ENCODE measurements at places on chromosomes 1 and 21.
A peak's percentile ranks its signal among the peaks of the same experiment; 100 is the strongest.

GRCh38 chr21:32537569-32537881 lies 47.8 kb downstream of the TCP10L start:
- no peak for DNase-seq

- no peak for DNase-seq
These were observed 69.7 kb upstream of the WNT4 start for GRCh38 chr1:22212400-22213233.

DNA sequence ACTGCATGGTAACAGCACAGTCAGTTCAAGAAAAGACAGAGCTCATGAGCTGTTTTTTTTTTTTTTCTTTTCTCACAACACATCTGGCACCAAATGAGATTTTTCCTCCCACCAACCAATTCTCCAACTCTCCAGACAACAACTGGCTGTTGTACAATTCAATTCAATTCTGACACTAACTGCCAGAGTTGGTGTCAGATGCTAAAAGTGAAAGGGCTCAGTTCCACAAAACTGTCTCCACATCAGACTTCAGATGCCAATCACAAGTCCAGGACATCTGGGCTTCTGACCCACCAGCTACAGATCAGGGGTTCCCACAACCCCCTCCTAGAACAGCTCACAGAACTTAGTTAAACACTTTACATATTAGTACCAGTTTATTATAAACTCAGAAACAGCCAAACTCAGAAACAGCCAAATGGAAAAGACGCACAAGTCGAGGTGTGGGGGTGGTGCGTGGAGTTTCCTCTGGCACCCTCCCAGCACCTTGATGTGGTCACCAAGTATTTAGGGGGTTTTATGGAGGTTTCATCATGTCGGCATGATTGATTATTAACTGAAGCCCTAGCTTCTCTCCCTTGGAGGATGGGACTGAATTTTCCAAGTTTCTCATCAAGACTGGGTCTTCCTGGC lies 39.2 kb upstream of the LRRC8D start:
- peak; percentile 46 for DNase-seq

DNA sequence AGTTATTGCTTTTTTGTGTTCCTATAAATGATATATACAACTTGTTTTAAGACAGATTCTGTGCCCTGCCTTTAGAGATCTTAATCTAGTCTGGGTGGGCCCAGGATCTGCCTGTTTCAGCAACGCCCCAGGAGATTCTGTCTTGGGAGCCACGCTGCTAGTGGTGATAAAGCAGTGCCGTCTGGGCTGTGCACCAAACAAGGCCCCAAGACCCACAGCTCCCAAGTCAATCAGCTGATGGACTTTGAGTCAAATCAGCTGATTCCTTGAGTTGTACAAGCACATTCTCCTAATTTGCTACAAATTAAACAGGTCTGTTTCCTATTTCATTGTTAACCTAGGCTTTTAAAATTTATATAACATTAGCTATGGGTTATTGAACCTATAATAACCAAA lies 15.7 kb upstream of the SLC44A3 start:
- no peak for DNase-seq

GRCh38 chr1:103538226-103538625 lies 12.7 kb downstream of the RNPC3 start:
- DNase-seq, result no peak

- no peak for DNase-seq
These were observed 28.1 kb downstream of the DNASE2B start for GRCh38 chr1:84426376-84426775.

DNA sequence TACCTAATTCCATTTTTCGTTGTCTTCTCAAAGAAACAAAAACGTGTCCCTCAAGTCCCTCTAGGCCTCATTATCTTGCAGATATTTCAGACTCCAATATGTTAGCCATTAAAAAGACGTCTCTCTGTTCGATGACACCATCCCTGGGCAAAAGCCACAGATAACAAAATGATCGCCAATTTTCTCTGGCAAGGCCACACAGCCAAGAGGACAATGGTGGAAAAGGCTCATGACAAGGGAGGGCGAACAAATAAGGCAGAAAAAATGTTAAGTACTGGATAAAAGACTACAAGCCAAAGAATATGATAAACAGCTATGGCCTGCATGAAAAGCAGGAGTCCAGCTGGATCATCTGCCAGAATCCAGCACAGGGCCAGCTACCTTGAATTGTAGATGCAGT lies 82.9 kb downstream of the TBX15 start:
- DNase-seq, result no peak

DNA sequence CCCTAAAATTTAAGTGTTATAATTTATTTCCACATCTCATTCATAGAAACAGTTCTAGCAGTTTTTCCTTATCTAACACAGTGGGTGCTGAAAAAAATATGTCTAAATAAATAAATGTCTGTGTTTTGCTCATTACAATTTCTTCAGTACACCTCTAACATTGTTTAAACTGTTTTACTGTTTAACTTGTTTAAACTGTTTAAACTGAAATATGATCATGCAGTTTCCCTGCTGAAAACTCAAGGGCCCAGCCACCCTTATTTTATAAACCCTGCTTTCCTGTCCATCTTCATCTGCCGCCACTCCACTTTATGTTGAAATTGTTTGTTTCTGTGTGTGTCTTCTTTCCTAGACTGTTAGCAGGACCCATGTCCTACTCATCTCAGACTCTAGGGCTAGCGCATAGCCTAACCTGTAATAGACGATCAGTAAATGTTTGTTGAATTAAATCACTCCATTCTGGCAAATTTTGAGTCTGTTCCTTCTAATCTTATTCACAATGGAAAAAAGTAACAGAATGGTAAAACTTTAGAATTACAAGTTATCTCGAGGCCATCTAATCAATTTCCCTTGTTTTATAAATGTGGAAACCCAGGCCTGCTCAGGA lies 9.4 kb upstream of the PIK3C2B start:
- DNase-seq, result no peak

- DNase-seq, result no peak
These were observed 282.6 kb upstream of the DPYD start for GRCh38 chr1:98203466-98203865.

- DNase-seq, result no peak
These were observed 71.8 kb downstream of the EPHB2 start for GRCh38 chr1:22782406-22782805.

- DNase-seq, result no peak
These were observed 18.0 kb downstream of the PGM1 start for GRCh38 chr1:63611231-63611630.

GRCh38 chr21:44952929-44953627 lies 13.2 kb downstream of the SLX9 start:
- no peak for DNase-seq

- DNase-seq, result no peak
These were observed 277.5 kb upstream of the ADAMTS5 start for GRCh38 chr21:27244352-27244751.

DNA sequence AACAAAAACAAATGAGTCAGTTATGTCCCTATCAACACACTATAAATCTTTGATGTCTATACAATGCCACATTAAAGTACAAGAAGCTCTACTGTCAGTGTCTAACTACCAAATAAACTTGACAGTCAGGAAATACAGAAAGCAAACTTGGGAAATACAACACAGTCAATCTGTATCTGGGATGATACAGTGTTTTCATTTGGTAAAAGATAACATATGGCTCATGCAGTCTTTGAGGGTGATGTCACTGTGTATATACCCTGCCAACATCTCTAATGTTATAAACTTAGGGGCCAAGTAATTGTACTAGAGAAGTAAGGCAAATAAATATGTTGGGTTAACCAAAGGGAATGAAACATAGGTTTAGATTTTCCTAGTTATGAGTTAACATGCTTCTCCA lies 552.5 kb upstream of the ADAMTS5 start:
- no peak for DNase-seq

DNA sequence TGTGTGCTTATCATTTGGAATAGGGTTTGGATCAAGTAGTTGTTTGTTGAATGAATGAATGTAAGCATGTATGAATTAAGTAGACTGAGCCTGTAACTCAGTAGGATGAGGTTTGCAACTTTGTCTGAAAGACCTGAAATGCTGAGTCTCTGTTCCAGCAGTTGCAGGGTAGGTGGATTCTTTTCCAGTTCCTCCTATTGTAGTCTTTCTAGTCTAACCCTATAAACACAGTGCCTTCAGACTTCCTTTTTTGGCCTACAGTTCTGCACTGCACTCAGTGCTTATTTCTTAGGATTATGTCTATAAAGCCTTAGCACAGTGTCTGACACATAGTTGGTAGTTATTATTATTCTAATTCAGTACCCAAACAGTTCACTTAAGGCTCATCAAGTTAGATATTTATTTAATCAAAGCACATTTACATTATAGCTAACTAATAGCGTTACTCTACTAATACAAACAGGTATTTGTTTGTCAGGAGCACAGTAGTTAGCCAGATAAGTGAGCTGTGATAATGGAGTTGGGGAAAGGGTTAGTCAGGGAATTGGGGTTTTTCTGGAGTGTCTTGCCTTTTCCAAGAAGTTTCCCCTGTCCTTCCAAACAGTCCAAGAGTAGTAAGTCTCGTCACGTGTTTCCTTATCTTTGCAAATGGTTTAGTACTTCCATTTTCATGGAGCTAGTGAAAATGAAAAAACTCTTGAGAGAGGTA lies 45.0 kb downstream of the ABCD3 start:
- no peak for DNase-seq

DNA sequence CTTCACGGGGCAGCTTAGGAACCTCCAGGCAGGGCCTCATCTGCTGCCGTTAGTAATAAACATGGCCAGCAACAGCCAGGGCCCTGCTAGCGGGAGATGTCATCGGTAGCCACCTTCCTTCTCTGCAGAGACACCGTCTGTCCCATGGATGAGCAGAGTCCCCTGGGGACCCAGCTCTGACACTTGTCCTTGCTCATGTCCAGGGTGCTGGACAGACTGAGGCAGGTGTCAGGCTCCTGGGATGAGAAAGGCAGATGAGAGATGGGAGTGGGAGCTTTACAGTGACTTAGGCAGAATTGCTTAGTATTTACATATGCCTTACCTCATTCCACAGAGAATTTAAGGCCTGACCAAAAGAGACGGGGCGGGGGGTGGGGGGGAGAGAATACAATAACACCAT lies 25.0 kb downstream of the CAPN2 start:
- DNase-seq, result no peak

DNA sequence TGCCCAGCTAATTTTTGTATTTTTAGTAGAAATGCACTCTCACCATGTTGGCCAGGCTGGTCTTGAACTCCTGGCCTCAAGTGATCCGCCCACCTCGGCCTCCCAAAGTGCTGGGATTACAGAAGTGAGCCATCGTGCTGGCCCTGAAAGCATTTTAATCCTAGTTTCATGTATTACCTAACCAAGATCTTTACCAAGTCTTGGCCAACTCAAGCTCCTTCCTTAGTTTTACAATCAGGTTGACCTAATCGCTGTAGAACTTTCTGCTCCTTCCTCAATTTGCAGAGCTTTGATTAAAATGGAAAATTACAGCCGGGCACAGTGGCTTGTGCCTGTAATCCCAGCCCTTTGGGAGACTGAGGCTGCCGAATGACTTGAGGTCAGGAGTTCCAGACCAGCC lies 3.2 kb upstream of the TMEM63A start:
- no peak for DNase-seq

- DNase-seq, result no peak
These were observed 7.3 kb upstream of the ADAM15 start for GRCh38 chr1:155043793-155044192.

GRCh38 chr1:20361805-20362381 lies 71.2 kb downstream of the VWA5B1 start:
- DNase-seq, result no peak

All from CD4-positive, alpha-beta T cell treated with Interleukin-4 for 4 hours (primary cell).